GM12878 (cell line): ENCODE measurements at places on chromosomes 4 and X. TPM values are rescaled to one million over a fixed set of nuclear protein-coding genes. Genes with fewer than 3 reads are reported as not detected.

DNA sequence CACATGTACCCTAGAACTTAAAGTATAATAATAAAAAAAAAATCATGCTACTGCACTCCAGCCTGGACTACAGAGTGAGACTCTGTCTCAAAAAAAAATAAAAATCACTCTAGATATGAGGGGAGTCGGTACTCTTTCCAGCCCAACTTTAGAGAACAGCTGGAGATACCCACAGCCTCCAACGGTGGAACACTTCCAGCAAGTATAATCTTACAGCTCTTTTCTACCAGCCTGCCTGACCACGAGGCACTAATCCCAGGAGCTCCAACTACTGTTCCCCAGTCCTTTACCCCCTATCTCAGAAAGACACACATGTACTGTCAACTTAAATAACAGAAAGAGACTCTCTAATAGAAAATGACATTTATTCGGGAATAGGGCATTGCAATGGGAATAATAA, 46.8 kb downstream of the STEEP1 start:
- no peak overlapping the region for H3K27ac ChIP-seq
- H3K27me3 ChIP-seq = no peaks in the 10 kb centered on the region
- no peak for DNase-seq
- H3K36me3 ChIP-seq = no peaks in the 10 kb centered on the region
- H3K4me3 ChIP-seq = no peak overlapping the region

- no peaks in the 10 kb centered on the region for H3K27me3 ChIP-seq
- H3K4me1 ChIP-seq = no peaks in the 10 kb centered on the region
- no peak for DNase-seq
- H3K36me3 ChIP-seq = no peaks in the 10 kb centered on the region
- H3K4me3 ChIP-seq = no peak overlapping the region
Observed at GRCh38 chr4:36168127-36168878, 76.0 kb downstream of the ARAP2 start.

- H3K4me1 ChIP-seq = peaks cover 24% of the 10 kb centered on the region
- H3K27me3 ChIP-seq = no peaks in the 10 kb centered on the region; the same call in 1 of the 2 replicates
- H3K27ac ChIP-seq = peak overlapping the region; percentile 58
- no peaks in the 10 kb centered on the region for H3K36me3 ChIP-seq
Observed at GRCh38 chrX:37816766-37817165, 30.6 kb downstream of the DYNLT3 start.

DNA sequence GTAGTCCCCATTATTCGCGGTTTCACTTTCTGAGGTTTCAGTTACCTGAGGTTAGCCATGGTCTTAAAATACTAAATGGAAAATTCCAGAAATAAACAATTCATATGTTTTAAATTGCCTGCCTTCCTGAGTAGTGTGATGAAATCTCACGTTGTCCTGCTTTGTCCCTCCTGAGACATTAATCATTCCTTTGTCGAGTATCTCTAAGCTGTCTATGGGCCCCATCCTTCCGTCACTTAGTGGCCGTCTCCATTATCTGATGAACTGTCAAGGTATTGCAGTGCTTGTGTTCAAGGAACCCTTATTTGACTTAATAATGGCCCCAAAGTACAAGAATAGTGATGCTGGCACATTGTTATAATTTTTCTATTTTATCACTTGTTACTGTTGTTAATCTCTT, 94.8 kb downstream of the ADGRL3 start:
- H3K36me3 ChIP-seq = no peaks in the 10 kb centered on the region
- no peak overlapping the region for H3K27ac ChIP-seq
- H3K27me3 ChIP-seq = no peaks in the 10 kb centered on the region
- no peak for DNase-seq

GRCh38 chr4:7356667-7357310, 77.9 kb downstream of the PSAPL1 start:
- DNase-seq = no peak
- H3K27me3 ChIP-seq = no peaks in the 10 kb centered on the region
- no peaks in the 10 kb centered on the region for H3K4me1 ChIP-seq

- no peak for DNase-seq
- no peak overlapping the region for H3K4me3 ChIP-seq
- H3K36me3 ChIP-seq = no peaks in the 10 kb centered on the region
- H3K27ac ChIP-seq = no peak overlapping the region
- H3K4me1 ChIP-seq = no peaks in the 10 kb centered on the region
- no peaks in the 10 kb centered on the region for H3K27me3 ChIP-seq
Observed at GRCh38 chr4:141356321-141356962, 135.7 kb downstream of the ZNF330 start.

Gene ARX
- not detected in 2 replicates for total RNA-seq

Gene ENPEP
- total RNA-seq = not detected in 2 replicates

Gene CFI
- total RNA-seq = 0.28 and 0.32 TPM in 2 replicates
